Activated CD4-positive, alpha-beta T cell treated with anti-CD3 and anti-CD28 coated beads for 36 hours (primary cell): ENCODE measurements at places on chromosomes 7 and 10.

- DNase-seq, result no peak
Observed at GRCh38 chr7:84546403-84546802, 351.8 kb upstream of the SEMA3A start.

DNA sequence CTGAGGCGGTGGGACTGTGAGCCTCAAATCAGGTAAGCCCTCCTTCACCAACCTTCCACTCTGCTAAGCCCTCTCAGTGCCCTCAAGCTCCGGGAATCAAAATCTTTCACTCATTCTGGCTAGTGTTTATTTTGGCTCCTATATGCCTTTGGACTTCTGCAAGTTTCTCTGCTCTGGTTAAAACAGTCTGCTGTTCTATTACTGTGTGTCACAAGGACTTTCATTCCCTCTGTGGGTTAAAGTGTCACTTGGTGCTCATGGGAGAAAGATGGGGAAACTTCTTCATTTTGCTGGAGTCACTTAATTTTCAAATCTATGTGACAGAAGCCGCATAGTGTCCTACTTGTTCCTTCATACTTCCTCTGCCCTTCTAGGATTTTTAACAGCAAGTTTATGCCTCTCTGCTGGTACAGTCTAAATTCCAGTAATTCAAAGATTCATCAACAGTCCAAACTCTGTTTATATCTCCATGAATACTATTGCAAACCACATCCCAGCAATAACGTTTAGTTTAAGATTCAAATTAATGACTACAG, 61.3 kb downstream of the CD36 start:
- DNase-seq, result no peak

DNA sequence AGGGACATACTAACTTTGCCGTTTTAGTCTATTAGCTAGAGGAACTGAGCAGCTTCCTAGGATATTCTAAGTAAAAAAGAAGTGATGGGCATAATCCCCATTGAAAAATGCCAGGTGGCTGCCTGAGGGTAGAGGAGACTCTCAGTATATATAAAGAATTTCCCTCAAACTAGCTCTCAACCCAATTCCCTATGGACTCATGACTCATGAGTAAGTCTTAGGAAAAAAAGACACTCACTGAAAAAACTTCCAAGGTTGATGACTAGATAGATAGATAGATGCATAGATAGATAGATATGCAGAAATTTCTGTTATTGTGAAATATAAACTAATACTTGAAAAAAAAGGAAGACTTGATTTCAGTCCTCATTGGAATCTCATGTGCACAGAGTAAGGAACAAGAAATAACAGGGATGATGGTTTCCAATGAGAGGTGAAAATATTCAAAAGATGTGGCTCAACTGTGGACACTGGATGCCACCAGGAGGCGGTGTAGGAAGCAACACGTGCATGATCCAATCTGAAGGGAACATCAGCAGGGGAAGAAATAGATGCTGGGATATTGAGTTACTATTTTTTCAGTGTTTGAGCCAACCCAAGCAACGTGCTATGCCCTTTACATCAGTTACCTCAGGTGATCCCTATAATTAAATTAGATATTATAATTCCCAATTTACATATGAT, 711.0 kb upstream of the LRRTM3 start:
- peak; percentile 18 for DNase-seq

GRCh38 chr7:41047789-41048191, 655.1 kb downstream of the INHBA start:
- no peak for DNase-seq
